ENCODE measurements at places on chromosomes 11 and 22.

- DNase-seq, result no peak
Observed at GRCh38 chr11:76096552-76096951, 109.8 kb downstream of the WNT11 start.

DNA sequence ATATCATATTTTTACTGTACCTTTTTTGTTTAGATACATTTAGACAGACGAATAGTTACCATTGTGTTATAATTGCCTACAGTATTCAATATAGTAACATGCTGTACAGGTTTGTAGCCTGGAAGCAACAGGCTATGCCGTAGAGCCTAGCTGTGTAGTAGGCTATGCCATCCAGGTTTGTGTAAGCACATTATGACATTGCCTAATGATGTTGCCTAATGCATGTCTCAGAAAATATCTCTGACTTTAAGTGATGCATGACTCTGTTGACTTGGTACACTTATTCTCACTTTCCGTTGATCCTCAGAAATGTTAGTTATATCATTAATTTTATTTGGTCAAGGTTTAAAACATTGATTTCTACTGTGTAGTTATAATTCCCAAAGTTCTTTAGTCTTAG is 39.9 kb downstream of the OR2AT4 start:
- no peak for DNase-seq

- DNase-seq, result peak; percentile 47
Observed at GRCh38 chr11:125165111-125165842, 726 bp downstream of the PKNOX2 start.

GRCh38 chr22:44206696-44207095 is 26.0 kb downstream of the PARVG start:
- DNase-seq, result no peak

DNA sequence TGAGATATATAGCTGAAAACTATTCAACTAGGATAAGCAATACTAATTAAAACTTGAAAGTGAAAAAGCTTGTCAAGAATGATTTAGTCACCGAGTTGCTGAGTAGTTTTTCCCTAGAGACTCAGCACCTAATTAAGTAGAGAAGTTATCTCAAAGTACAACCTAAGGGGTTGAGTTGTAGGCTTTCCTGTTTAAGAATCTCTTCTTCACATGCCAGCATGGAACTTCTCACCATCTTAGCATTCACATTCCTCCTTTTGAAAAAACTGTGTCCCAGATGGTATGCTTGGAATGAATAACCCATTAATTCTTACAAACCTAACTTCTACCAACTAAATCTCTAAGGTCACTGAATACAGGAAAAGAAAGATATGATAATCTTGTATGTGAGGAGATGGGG is 303.3 kb upstream of the ZC3H12C start:
- DNase-seq, result peak; percentile 5

DNA sequence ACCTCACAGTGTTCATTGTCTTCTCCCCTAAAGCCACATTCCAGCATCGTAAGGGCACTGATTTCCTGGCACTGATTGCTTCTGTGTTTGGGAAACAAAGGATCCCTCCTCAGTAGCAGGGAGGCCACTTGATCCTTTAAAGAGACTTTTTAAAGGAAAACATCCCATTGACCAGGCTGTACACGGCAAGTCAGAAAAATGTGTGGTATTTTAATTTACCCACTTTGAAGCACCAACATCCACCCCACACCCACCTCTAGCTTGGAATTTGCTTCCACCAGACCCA is 364.9 kb downstream of the SHANK2 start:
- no peak for DNase-seq
